ENCODE measurements at places on chromosomes 1 and 21. TPM values are rescaled to one million over a fixed set of nuclear protein-coding genes. Genes with fewer than 3 reads are reported as not detected.

DNA sequence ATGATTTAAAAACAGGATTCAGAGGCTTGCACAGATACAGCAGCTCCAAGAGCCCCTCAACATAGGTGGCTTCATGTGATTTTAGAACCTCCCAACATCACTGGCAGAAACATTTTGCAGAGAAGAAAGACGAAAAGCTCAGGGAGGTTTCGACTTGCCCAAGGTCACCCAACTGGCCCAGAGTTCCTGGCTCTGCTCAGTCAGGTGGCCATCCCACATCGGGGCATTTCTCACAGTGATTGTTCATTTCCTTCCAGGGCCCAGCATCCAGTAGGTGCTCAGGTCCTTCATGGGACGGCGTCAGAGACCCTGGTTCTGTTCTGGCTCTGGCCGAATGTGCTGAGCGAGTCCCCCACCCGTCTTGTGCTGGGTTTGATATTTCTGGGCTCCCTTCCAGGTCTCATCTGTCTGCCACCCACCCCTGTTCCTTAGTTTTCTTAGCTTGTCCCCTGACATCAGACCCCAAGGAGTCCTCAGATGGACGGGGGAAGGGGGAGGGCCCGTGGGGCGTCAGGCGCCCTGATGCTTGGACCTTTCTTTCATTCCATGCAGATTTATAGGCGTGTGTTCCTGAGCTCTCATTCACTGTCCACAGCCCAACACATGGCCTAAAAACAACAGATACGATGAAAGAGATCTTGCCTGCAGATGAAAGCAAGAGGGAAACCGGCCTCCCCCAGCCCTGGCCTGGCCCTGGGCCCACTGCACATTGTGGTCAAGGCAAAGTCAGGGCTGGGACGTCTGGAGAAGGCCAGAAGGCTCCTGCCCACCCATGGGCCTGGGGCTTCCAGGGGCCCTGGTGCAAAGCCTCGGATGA, 123.1 kb upstream of the ZBTB40 start:
- no peak overlapping the region for H3K4me3 ChIP-seq
- no peak overlapping the region for H3K27ac ChIP-seq

Gene NCDN
- total RNA-seq, result 6.7 TPM

Gene AADACL4
- total RNA-seq, result not detected

Gene LCE4A
- not detected for total RNA-seq

Gene HTR6
- not detected for total RNA-seq

Data from transverse colon (tissue), 4 donors.